Endothelial cell of umbilical vein (primary cell): ENCODE measurements at places on chromosomes 16 and 17. TPM values are rescaled to one million over a fixed set of nuclear protein-coding genes. Genes with fewer than 3 reads are reported as not detected.

DNA sequence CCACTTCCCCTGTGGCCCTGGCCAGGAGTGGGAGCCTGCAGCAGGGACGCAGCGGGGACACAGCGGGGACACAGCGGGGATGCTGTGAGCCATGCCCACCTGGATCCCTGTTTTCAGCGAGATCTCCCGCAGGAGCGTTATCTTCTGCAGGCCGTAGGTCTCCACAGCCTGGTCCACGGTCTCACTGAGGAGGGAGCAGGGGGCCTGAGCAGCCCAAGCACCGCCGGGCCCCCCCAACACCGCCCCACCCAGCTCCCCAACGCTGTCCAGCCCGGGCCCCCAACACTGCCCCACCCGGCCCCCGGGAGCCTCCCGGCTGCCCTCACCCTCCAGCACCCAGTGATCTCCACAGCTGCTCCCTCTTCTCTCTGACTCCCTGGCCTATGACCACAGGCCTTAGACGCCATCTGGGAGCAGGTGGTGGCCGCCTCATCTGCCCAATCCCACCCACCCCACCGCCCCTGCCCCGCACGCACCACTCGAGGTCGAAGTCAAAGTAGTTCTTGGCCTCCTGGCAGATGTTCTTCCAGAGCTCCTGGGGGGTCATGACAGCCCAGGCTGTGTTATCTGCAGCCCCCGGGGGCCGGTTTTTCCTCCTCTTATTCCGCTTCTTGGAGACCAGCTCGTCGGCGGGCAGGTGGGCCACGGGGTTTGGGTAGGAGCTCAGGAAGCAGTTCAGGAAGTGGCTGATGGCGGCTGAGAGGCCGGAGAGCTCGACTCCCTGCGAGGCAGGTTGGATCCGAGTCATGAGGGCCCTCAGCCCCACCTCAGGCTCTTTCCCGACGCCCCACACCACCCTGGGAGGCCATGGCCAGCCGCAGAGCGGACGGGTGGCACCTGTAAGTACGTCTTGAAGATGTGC lies 17.0 kb downstream of the CLUH start:
- H3K27me3 ChIP-seq: no peaks in the 10 kb centered on the region
- H3K36me3 ChIP-seq: peaks cover 3% of the 10 kb centered on the region
- no peak overlapping the region for H3K4me3 ChIP-seq

DNA sequence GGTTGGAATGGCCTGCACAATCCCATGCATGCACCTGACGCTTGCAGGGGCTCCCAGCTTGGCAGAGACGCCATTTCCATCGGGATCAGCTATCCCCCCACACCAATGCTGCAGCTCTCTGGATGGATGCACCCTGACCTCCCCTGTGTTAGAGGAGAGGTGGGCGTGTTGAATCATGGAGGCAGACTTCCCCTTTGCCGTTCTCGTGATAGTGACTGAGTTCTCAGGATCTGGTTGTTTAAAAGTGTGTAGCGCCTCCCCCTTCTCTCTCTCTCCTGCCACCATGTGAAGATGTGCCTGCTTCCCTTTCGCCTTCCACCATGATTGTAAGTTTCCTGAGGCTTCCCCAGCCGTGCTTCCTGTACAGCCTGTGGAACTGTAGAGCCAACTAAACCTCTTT lies 17.8 kb upstream of the KCNH6 start:
- DNase-seq: no peak
- no peak overlapping the region for H3K27ac ChIP-seq
- H3K4me1 ChIP-seq: no peaks in the 10 kb centered on the region

DNA sequence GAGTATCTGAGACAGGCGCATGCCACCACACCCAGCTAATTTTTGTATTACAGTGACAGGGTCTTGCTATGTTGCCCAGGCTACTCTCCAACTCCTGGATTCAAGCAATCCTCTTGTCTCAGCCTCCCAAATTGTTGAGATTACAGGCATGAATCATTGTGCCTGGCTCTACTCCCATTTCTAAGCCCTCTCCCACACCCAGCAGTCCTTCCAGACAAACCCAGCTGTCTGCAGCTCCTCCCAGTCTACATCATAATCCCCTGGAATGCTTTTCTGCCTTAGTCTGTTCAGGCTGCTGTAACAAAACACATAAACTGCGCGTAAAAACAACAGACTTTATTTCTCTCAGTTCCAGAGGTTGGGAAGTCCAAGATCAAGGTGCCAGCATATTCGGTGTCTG lies 144.5 kb downstream of the GRIN2A start:
- no peak for DNase-seq
- H3K4me1 ChIP-seq: no peaks in the 10 kb centered on the region
- H3K36me3 ChIP-seq: no peaks in the 10 kb centered on the region
- H3K27ac ChIP-seq: no peak overlapping the region

DNA sequence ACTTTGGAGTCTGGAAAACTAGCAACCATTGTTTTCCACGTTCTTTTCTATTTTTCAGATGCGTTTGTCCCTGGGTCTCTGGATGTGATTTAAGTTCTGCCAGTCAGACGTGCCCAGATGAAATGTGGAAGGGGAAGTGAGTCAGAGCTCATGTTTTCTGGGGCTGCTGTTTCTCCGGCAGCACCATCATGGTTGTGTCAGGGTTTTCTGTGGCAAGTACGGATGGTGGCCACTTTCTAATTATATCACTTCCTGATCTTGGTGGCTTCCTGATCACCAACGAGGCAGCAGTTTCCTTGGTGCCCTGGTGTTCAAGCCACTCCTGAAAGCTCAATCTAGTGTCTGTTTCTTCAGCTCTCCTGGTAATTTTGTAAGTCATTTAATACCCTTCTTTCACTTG lies 31.4 kb upstream of the PMFBP1 start:
- no peak overlapping the region for H3K4me3 ChIP-seq
- H3K36me3 ChIP-seq: no peaks in the 10 kb centered on the region
- DNase-seq: peak; percentile 83
- H3K4me1 ChIP-seq: peaks cover 14% of the 10 kb centered on the region
- no peaks in the 10 kb centered on the region for H3K27me3 ChIP-seq

DNA sequence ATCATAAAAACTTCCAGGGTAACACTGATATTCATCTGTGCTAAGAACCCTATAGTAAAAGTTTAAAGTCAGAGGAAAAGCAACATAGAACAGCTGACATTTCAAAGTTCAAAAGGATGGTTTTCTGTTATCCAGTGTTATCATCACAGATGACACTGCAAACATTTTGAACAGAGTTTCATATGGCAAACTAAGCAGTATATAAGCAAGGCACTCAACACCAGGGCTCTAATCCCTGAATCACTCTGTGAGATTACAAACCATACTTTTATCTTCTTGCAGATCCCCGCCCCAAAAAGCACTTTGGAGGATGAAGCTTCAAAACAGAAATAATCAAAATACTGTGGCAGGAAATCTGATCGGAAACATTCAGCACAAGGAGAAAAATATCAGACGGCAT lies 508.2 kb upstream of the KIF2B start:
- no peaks in the 10 kb centered on the region for H3K4me1 ChIP-seq
- H3K27ac ChIP-seq: no peak overlapping the region
- no peaks in the 10 kb centered on the region for H3K27me3 ChIP-seq
- no peak for DNase-seq
- H3K36me3 ChIP-seq: no peaks in the 10 kb centered on the region
- H3K4me3 ChIP-seq: no peak overlapping the region

- peak; percentile 39 for DNase-seq
- peaks cover 59% of the 10 kb centered on the region for H3K4me1 ChIP-seq
- H3K27me3 ChIP-seq: no peaks in the 10 kb centered on the region
- H3K4me3 ChIP-seq: no peak overlapping the region
- no peaks in the 10 kb centered on the region for H3K36me3 ChIP-seq
Measured at GRCh38 chr17:42521036-42521435, 15.0 kb upstream of the NAGLU start.

DNA sequence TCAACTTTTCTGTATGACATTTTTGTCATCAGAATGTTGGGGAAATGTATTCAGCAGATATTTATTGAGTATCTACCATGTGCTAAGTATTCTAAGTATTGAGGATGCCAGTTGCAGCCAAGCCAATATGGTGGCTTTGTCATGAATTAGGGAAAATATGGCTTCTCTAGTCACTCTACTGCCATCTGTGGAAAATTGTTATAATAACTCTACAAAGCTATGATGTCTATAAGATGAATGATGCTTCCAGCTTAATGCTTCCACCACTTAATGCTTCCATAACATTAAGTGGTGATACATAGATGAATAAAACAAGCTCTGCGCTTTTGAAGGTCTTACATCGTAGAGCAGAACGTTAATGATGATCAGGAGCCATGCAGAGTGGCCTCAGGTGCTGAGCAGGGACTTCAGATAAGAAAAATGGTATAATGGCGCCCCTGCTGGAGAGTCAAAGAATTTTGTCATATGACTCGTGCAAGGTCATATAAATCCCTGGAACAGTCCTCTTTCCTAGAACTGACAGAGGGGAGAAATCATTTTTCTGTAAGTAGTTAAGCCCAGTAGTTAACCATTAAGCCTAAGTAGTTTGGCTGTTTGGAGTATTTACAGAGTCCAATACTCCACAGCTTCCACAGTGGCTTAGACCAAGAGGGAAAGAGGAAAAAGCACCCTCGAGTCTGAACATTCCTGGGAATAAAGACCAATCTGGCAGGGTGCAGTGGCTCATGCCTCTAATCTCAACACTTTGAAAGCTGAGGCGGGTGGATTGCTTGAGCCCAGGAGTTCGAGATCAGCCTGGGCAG lies 2.7 kb upstream of the TMIGD1 start:
- H3K4me3 ChIP-seq: no peak overlapping the region
- H3K36me3 ChIP-seq: no peaks in the 10 kb centered on the region
- DNase-seq: peak; percentile 64
- H3K27ac ChIP-seq: no peak overlapping the region
- no peaks in the 10 kb centered on the region for H3K27me3 ChIP-seq

- peaks cover 14% of the 10 kb centered on the region for H3K27me3 ChIP-seq
- no peak overlapping the region for H3K27ac ChIP-seq
- no peaks in the 10 kb centered on the region for H3K4me1 ChIP-seq
- H3K36me3 ChIP-seq: no peaks in the 10 kb centered on the region
- H3K4me3 ChIP-seq: no peak overlapping the region
Measured at GRCh38 chr17:8041249-8041928, 2.5 kb downstream of the ALOX15B start.

GRCh38 chr17:79164913-79165695 lies 90.5 kb downstream of the ENGASE start:
- H3K4me3 ChIP-seq: no peak overlapping the region
- H3K36me3 ChIP-seq: no peaks in the 10 kb centered on the region
- H3K4me1 ChIP-seq: peaks cover 6% of the 10 kb centered on the region
- DNase-seq: no peak

- no peak overlapping the region for H3K4me3 ChIP-seq
- H3K27me3 ChIP-seq: no peaks in the 10 kb centered on the region
- H3K4me1 ChIP-seq: no peaks in the 10 kb centered on the region
- no peak overlapping the region for H3K27ac ChIP-seq
Measured at GRCh38 chr16:50887500-50888298, 145.8 kb downstream of the CYLD start.

DNA sequence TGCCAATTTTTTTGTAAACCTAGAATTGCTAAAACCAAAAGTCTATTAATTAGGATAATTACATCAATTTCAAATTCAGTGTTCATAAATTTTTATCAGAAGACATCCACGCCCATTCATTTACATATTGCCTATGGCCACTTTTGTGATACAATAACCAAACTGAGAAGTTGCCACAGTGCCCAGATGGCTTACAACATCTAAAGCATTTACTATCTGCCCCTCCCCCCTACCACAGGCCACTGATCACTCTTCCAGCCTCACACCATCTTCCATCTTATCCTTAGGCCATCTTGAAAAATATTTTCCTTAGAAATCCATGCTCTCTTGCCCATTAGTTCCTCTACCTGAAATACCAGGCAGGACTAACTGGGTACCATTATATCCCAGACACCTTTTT lies 6.3 kb upstream of the PRKAR1A start:
- H3K4me1 ChIP-seq: peaks cover 4% of the 10 kb centered on the region
- no peak overlapping the region for H3K4me3 ChIP-seq
- no peak for DNase-seq
- no peak overlapping the region for H3K27ac ChIP-seq
- no peaks in the 10 kb centered on the region for H3K36me3 ChIP-seq
- H3K27me3 ChIP-seq: no peaks in the 10 kb centered on the region

GRCh38 chr16:732936-733335 lies 6.0 kb downstream of the HAGHL start:
- no peak overlapping the region for H3K4me3 ChIP-seq
- peaks cover 4% of the 10 kb centered on the region for H3K4me1 ChIP-seq
- H3K27ac ChIP-seq: no peak overlapping the region
- no peaks in the 10 kb centered on the region for H3K27me3 ChIP-seq

DNA sequence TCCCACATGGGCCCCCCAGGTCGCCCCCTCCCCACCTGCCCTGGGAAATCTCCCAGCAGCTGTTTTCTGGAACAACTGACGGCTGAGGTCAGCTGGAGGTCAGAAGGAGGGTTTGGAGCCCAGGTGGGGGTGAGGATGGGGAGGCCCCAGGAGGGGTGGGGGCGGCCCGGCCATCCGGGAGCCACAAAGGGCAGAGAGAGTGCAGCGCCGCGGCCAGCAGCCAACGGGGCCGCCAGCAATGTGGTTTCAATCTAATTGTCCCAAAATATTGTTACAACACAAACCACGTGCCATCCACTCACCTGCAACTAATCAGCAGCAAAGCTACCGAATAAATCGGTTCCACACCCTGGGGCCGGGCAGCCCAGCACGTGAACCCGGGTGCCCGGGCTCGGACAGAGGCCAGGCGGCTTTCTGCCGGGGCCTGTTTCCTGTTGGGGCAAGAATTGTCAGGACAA lies 28.3 kb upstream of the SLC38A10 start:
- DNase-seq: no peak
- peaks cover 2% of the 10 kb centered on the region for H3K27me3 ChIP-seq
- H3K4me1 ChIP-seq: no peaks in the 10 kb centered on the region

DNA sequence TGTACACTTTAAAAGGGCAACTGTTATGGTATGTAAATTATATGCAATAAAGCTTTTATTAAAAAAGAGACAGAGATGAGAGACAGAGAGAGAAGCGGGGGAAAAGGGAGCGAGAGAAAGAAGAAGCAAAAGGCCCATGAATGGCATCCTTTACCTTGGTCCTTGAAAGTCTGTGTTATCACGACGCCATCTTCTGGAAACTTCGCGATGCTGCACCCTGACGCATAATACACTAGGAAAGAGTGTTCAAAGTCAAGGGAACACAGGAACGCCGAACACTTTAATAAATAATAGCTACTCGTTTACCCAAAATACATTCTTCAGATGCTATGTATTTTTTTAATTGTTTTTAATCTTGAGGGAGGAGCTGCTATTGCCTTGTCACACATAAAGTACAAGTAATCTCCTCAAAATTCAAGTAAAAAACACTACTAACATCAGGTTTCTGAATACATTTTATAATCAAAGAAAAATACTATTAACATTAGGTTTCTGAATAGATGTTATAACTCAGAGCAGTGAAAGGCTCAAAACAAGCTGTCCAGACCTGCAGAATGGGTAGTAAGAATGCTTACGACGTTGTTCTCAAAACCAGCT lies 23.0 kb upstream of the SLC38A8 start:
- H3K27me3 ChIP-seq: no peaks in the 10 kb centered on the region
- H3K36me3 ChIP-seq: peaks cover 17% of the 10 kb centered on the region
- no peak overlapping the region for H3K4me3 ChIP-seq
- H3K27ac ChIP-seq: no peak overlapping the region
- peak; percentile 56 for DNase-seq

- no peak for DNase-seq
- no peaks in the 10 kb centered on the region for H3K36me3 ChIP-seq
- no peaks in the 10 kb centered on the region for H3K27me3 ChIP-seq
- no peak overlapping the region for H3K4me3 ChIP-seq
Measured at GRCh38 chr16:17076092-17076754, 394.5 kb downstream of the XYLT1 start.

GRCh38 chr17:73532421-73532901 lies 111.8 kb downstream of the SDK2 start:
- no peak for DNase-seq
- no peaks in the 10 kb centered on the region for H3K4me1 ChIP-seq
- no peaks in the 10 kb centered on the region for H3K36me3 ChIP-seq

CORO6 gene
- total RNA-seq: 7.8 and 10.7 TPM in 2 replicates

WSB1 gene
- 334 and 471 TPM in 2 replicates for total RNA-seq

AOC2 gene
- 1.6 and 1.9 TPM in 2 replicates for total RNA-seq

SOX15 gene
- total RNA-seq: 0.39 and 0.46 TPM in 2 replicates

CRISPLD2 gene
- 0.73 TPM in 1 of 2 replicates, not detected in the other for total RNA-seq

TSPOAP1 gene
- total RNA-seq: not detected in 2 replicates

ARL5C gene
- total RNA-seq: not detected in 2 replicates

CCL22 gene
- total RNA-seq: not detected in 2 replicates
